Sigmoid colon (tissue), 7 donors: ENCODE measurements at places on chromosomes 3 and 15. TPM values are rescaled to one million over a fixed set of nuclear protein-coding genes. Genes with fewer than 3 reads are reported as not detected.

Gene SCN5A
- polyA plus RNA-seq: 0.23 TPM

GRCh38 chr15:89157918-89158564 is 63.3 kb downstream of the RLBP1 start:
- no peak for DNase-seq
- peaks cover 74% of the 10 kb centered on the region for H3K36me3 ChIP-seq
- H3K4me3 ChIP-seq: no peak overlapping the region
- H3K27me3 ChIP-seq: no peaks in the 10 kb centered on the region
- peaks cover 5% of the 10 kb centered on the region for H3K4me1 ChIP-seq

Gene CHST2
- 0.92 TPM for polyA plus RNA-seq

DNA sequence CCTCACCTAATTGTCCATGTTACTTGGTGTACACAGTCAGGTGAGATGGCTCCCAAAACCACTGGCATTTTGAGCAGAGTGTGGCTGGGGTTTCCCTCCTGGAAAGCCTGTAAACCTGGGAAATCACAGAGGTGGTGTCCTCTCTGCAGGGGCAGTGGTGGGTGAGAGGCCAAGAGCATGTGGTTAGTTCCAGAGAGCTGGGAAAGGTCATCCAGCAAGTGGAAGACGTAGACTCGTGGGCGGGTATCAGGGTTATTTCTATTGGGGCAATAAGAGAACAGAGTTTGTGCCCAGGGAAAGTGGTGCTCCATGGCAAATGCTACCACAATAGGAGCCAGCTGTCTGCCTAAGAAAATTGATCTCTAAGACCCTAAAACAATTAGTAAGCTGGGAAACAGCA is 44.6 kb upstream of the LIMD1 start:
- peaks cover 53% of the 10 kb centered on the region for H3K4me1 ChIP-seq
- no peaks in the 10 kb centered on the region for H3K27me3 ChIP-seq
- no peak overlapping the region for H3K4me3 ChIP-seq
- no peaks in the 10 kb centered on the region for H3K36me3 ChIP-seq

DNA sequence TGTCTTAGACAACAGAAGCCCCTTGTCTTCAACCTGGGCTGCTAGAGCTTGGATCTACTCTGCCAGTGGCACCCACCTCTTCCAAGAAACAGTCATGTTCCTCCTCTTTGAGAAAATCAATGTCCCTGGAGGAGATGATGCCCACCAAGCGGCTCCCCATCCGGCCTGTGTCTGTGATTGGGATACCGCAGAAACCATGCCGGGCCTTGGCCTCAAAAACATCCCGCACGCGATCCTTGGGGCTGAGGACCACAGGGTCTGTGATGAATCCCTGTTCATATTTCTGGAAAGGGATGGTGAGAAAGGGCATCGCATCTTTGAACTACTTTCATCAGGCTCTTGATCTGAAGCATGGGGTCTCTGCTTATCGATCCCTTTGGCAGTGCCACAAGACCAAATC is 1.6 kb downstream of the IMPDH2 start:
- peaks cover 44% of the 10 kb centered on the region for H3K36me3 ChIP-seq
- H3K27me3 ChIP-seq: no peaks in the 10 kb centered on the region
- no peak overlapping the region for H3K4me3 ChIP-seq

DNA sequence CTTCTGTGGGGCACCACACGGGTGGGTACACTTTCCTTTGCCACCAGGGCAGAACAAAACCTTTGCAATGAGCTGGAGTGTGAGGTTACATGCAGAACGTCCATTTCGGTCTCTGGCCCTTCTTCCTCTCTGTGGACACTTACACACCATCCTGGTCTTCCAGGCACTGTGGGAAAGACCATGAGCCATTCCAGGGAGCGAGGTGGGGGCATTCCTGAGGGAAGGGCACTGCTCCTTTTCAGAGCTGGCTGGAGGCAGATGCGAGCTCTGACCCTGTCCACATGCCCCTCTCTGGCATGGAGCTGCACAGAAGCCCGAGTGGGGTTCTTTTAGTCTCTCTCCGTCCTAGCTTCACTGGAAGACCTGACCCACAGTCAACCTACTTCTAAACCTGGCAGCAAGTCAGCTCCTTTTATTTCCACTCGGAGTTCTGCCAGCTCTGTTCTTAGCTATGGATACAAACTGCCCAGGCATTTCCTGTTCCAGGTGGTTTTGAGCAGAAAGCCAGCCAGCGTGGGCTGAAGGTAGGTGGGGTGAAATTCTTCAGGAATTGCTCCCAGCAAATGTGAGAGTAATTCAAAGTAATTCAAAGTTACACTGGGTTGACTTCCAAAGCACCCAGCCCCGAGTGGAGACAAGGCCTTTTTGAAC is 281.4 kb downstream of the ADAMTS17 start:
- H3K27me3 ChIP-seq: no peaks in the 10 kb centered on the region
- H3K4me3 ChIP-seq: no peak overlapping the region
- no peak for DNase-seq
- H3K36me3 ChIP-seq: no peaks in the 10 kb centered on the region
- H3K4me1 ChIP-seq: no peaks in the 10 kb centered on the region

DNA sequence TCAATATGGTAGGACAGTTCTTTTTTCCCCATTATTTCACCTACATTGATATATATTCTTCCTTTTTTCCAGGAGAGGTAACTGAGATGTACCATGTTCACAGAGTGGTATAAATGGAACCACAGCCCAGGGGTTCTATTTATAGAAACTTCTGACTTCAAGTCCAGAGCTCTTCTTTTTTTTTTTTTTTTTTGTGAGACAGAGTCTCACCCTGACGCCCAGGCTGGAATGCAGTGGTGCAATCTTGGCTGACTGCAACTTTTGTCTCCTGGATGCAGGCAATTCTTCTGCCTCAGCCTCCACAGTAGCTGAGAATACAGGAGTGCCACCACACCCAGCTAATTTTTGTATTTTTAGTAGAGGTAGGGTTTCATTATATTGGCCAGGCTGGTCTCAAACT is 267.1 kb upstream of the TPRG1 start:
- peaks cover 35% of the 10 kb centered on the region for H3K4me1 ChIP-seq
- H3K36me3 ChIP-seq: no peaks in the 10 kb centered on the region
- no peaks in the 10 kb centered on the region for H3K27me3 ChIP-seq
- H3K4me3 ChIP-seq: no peak overlapping the region
- DNase-seq: no peak

Gene LMAN1L
- polyA plus RNA-seq: not detected

- H3K4me1 ChIP-seq: peaks cover 29% of the 10 kb centered on the region
- no peak overlapping the region for H3K4me3 ChIP-seq
- H3K27me3 ChIP-seq: no peaks in the 10 kb centered on the region
- H3K36me3 ChIP-seq: no peaks in the 10 kb centered on the region
- H3K27ac ChIP-seq: no peak overlapping the region
These were observed 44.1 kb downstream of the TNIK start for GRCh38 chr3:171416061-171416460.

DNA sequence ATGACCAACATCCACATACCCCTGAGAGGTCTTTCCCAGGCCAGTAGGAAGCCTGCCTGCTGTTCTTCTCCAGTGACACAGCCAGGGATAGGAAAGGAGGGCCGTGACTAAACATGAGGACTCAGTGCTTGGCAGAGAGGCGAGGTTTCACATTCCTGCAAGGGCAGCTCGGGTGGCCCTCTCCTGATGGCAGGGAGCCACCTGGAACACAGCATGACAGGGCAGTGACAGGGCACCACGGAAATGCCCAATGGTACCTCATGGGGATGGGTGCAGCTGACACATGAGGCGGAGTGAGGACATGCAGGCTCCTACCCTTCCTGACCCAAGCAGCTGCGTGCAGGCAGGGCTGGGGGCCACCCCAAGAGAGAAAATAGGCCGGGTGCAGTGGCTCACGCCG is 7.4 kb upstream of the TGM5 start:
- peaks cover under 1% of the 10 kb centered on the region for H3K27me3 ChIP-seq
- no peak overlapping the region for H3K4me3 ChIP-seq
- no peaks in the 10 kb centered on the region for H3K4me1 ChIP-seq
- H3K36me3 ChIP-seq: no peaks in the 10 kb centered on the region
- DNase-seq: no peak

Gene SHF
- polyA plus RNA-seq: 13.5 TPM

Gene STARD9
- 5.7 TPM for polyA plus RNA-seq

DNA sequence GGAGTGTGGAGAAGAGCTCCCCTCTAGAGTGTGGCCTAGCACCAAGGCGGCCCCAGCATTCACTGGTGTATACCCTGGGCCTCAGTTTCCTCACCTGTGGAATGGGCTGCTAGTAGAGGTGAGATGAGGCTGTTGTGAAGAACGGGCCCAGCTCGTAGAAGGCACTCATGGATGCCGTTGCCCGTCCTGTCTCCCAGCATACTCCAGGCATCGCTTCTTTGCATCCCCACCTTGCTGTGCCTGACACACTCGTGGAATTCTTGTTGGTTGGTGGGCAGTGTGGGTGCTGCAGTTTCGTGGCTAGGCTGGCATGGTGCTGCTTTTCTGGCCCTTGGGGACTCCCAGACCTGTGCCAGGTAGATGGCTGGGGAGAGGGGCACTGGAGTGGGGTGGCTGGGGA is 76.7 kb downstream of the SMAD6 start:
- peaks cover 39% of the 10 kb centered on the region for H3K4me1 ChIP-seq
- no peak overlapping the region for H3K4me3 ChIP-seq
- no peak for DNase-seq
- no peaks in the 10 kb centered on the region for H3K27me3 ChIP-seq
- H3K27ac ChIP-seq: no peak overlapping the region
- no peaks in the 10 kb centered on the region for H3K36me3 ChIP-seq

Gene ECE2
- not detected for polyA plus RNA-seq

Gene GOLGA8Q
- not detected for polyA plus RNA-seq

Gene MTMR10
- polyA plus RNA-seq: 11.4 TPM

Gene ISY1
- 25.2 TPM for polyA plus RNA-seq

GRCh38 chr3:71388535-71389120 is 194.9 kb downstream of the FOXP1 start:
- no peaks in the 10 kb centered on the region for H3K36me3 ChIP-seq
- no peak overlapping the region for H3K27ac ChIP-seq
